ENCODE measurements at places on chromosomes 16 and 17.

GRCh38 chr17:43006639-43007551 is at the start of gene IFI35:
TSS of gene IFI35 (plus strand) at chr17:43006784. CDS start at chr17:43006948, 164 bp downstream.
- peak; percentile 94 for DNase-seq

GRCh38 chr17:258045-258734 is 76.7 kb upstream of the DOC2B start:
- DNase-seq = no peak

GRCh38 chr17:72219824-72220493 is 99.1 kb downstream of the SOX9 start:
- DNase-seq = no peak

- no peak for DNase-seq
These were observed 73.8 kb upstream of the ATP2A3 start for GRCh38 chr17:4038076-4038475.

- DNase-seq = no peak
These were observed 41.5 kb upstream of the YPEL2 start for GRCh38 chr17:59289981-59290301.

- no peak for DNase-seq
These were observed 101.1 kb downstream of the MSI2 start for GRCh38 chr17:57357392-57357784.

GRCh38 chr16:87780385-87780989 is 14.7 kb upstream of the KLHDC4 start:
- DNase-seq = peak; percentile 89

DNA sequence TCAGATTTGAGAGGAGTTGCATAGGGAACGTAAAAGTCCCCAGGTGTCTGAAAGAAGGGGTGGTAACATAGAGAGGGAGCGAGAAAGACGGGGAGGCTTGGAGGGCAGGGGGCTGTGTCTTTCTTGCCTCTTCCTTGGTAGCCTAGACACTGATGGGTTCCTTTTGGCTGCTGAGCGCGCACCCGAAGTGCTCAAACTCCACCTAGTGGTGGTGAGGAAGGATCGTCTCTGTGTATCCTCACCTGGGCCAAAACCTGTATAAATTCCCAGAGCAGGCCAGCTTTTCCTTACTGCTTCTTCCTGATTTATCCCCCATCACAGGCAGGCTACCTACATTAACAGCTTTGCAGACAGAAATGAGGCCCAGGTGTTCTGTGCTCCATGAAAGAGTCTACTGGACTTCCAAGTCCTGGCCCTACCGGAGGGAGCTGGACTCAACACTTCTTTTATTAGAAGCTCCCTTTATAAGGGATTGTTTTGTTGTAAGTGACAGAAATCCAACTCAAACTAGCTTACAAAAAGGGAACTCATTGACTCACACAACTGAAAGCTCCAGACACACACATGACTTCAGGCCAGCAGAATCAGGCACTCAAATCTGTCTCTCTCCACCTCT is 5.5 kb upstream of the SLC25A35 start:
- DNase-seq = peak; percentile 77

GRCh38 chr17:1033503-1033902 is 36.6 kb downstream of the TIMM22 start:
- DNase-seq = peak; percentile 12

- no peak for DNase-seq
These were observed 79.8 kb downstream of the ZDHHC7 start for GRCh38 chr16:84931506-84931905.

DNA sequence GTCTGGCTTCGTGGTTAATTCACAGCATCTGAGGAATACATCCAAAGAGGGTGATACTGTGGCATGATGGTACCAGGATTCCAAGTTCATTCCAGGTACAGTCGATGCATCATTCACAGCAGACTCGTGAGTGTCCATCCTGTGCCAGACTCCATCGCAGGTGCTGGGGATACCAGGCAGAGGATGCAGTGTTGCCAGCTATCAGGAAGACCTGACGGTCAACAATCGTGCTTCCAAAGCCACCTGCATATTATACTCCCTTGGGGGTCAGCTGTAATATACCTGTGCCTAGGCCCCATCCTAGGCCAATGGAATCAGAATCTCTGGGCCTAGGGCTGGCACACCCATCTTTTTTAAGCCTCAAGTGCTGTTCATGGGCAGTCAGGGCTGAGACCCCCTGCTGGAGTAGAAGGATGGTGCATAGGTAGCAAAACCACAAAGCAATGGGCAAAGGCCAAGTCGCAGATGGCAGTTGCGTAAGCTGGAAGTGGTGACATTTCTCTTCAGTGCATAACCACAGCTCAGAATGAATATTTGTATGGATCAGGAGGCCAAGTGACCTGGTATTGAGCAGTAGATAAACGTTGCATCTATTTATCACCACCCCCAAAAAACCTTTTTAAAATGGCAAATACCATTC is 42.9 kb upstream of the C16orf78 start:
- no peak for DNase-seq

- DNase-seq = no peak
These were observed 120.5 kb downstream of the ZFHX3 start for GRCh38 chr16:72927199-72928089.

DNA sequence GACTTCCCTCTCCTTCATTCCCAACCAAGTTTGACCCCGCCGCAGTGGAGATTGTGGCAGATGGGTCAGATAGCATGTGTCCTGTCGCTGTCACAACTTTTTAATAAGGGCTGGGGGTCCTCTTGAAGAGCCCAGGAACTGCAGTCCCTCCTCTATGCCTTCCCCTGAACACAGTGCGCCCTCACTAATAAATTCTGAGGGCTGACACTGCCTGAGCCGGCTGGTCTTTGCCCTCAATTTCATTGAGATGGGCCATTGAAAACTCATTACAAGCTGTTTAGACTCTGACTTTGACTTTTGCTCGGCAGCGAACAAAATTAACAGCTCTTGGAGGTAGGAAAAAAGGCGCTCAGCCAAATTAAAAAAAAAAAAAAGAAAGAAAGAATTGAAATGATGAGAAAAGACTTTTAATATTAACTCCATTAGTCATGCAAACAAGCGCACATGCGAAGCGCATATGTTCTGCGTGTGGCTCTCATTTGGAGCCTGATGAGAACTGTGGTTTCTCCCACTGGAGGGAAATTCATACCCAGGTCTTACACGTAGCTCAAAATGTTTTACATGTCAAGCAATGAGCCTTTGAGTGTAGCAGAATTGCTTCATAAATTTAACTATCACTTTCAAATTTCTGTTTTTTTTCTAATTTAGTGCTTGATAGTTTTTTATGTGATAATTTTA is 704.7 kb downstream of the WWOX start:
- DNase-seq = no peak

DNA sequence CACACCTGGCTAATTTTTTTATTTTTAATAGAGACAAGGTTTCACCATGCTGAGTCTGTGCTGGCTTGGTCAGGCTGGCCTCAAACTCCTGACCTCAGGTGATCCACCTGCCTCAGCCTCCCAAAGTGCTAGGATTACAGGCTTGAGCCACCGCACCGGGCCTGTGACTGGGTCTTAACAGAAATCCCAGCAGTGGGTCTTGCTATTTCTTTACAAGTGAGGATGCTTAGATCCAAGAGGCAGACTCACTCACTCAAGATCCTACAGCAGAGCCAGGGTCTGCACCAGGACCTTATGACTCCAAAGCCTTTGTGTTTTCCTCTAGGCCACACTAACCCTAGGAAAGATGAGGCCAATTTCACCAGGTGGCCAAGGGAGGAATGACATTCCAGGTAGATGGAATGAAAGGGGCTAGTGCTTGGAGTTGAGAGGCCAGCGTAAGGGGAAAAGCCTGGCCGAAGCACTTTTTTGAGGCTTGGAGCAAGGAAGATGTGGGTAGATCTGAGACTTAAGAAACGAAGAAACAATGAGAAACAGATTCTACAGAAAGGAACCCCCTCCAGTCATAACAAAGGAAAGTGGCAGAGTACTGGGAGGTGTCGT is 5.7 kb upstream of the STAT5A start:
- DNase-seq = no peak

DNA sequence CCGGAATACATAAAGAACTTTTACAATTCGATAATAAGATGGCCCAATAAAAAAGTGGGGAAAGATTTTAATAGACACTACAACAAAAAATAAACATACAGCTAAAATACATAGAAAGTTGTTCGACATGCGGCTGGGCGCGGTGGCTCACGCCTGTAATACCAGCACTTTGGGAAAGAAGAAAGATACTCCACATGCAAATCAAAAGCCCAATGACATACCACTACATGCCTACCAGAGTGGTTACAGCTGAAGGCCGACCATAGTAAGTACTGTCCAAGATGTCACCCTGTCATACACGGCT is 9.3 kb downstream of the PRCD start:
- DNase-seq = no peak

GRCh38 chr16:8880839-8881510 is 1.2 kb upstream of the LITAFD start:
- DNase-seq = no peak

DNA sequence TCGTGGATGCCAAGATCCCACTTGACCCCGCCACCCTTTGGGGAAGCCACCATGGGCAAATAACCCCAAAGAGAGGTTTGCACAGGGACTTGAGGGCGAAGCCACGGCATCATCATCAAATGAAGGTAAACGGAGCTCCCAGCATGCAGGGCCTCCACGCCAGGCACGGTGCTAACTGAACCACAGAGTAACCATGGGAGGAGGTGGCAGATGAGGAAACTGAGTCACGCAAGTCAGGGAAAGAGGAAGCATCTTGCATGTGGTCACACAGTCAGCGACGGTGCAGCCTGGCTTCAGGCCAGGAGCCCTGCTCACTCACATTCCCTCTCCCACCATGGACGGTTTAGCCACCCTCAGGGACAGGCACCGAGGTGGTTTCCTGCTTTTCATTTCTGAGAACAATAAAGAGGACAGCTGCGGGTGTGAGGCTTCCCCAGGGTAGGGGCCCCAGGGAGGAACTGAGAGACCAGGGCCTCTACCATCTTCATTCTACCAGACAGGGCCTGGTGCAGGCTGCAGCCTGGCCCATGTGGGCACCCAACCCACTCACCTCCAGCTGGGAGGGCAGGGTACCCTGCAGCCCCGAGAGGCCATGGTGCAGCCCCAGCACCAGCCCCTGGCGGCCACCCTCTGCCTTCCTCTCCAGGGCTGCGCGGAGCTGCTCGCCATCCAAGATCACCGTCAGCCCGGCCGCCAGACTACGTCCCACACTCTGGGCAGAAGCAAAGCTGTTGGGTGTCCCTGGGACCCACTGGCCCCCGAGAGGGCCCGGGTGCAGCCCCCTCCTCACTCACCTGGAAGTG is 78.3 kb downstream of the RMI2 start:
- DNase-seq = no peak

DNA sequence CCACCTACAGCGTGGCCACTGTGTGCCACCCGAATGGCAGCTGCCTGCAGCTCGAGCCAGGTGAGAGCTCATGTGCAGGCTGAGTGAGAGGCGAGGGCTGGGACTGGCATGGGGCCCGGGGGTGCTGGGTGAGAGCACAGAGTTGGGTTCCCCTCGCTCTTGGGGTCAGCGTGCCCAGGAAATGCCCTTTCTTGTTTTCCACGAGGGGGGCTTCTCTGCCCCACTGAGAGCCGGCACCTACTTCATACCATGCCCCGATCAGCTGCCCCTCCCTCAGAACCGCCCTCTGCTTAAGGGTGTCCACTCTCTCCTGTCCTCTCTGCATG is 10.1 kb downstream of the ACE start:
- DNase-seq = no peak

DNA sequence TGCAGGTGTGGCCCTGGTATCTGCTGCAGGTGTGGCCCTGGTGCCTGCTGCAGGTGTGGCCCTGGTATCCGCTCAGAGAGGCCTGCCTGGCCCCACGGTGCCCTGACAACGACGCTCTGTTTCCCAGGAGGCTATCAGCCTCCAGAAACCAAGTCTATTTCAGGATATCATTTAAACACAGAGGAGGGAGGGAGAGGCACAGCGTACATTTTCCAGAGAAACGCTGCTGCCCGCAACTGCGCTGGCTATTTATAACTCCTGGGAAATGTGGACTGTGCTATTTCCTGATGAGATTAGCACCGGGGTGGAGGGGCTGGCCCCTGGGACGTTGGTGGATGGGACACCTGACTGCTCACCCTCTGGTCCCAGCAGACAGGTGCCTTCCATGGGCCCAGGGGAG is 22.5 kb downstream of the TIMM22 start:
- no peak for DNase-seq

DNA sequence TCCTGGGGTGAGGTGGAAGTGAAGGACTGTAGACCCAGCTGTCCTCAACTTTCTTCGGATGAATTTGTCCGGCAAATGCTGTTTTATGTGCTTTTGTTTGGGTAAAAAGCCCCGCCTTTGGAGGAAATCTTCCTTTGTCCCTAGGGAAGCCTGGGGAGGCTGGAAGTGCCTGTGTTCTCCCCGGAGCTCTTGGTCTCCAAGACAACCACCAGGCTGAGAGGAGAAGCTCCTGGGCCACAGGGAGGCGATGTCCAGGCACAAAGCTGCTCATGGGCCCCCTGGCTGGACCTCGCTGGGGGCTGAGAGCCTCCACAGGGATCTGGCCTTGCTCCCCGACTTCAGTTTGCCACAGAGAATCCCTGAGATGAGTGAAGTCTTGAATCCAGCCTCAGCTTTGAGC is 293.1 kb upstream of the N4BP1 start:
- no peak for DNase-seq

- no peak for DNase-seq
These were observed 172.5 kb downstream of the AXIN2 start for GRCh38 chr17:65388911-65389310.

GRCh38 chr17:6334386-6334785 is 100.5 kb downstream of the AIPL1 start:
- DNase-seq = no peak

- DNase-seq = no peak
These were observed 33.4 kb upstream of the CBFA2T3 start for GRCh38 chr16:89010210-89010925.

DNA sequence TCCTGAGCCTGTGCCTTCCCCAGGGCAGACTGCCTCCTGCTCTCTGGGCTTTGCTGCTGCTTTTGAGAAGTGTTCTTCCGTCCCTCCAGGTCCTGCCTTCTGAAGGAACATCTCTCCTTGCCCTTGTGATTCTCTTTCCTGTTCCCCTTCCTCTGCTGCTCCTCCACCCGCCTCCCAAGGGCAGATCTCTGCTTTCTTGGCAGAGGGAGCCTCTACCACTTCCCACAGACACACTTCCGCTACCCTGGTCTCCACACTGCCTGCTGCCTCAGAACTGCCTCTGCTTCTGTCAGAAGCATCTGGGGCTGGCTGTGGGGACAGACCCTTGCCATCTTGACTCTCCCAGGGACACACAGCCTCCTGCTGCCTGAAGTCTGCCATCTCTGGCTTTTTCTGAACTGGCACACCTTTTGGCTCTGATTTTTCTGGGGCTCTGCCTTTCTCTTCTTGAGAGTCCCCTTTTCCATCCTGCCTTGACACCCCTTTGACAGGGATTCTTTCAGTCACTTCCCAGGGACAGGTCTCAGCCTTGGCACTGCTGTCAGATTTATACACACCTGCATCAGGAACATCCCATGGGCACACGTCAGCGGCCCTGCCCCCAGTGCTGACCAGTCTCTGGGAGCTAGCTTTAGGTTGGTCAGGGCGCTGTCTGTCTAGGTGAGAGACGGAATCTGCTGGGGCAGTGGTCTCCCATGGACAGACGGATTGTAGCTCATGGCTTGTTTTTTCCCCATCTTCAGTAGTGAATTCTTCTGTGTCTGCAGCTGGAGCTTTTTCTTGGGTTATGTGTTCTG is 16.6 kb downstream of the GPR179 start:
- DNase-seq = no peak

- DNase-seq = no peak
These were observed 26.7 kb upstream of the ERN1 start for GRCh38 chr17:64156670-64157069.

- peak; percentile 48 for DNase-seq
These were observed 45.6 kb downstream of the LYRM1 start for GRCh38 chr16:20946015-20946629.

- peak; percentile 94 for DNase-seq
These were observed 12.5 kb upstream of the SREBF1 start for GRCh38 chr17:17849147-17849820.
